ENCODE measurements at places on chromosomes 1 and 21. TPM values are rescaled to one million over a fixed set of nuclear protein-coding genes. Genes with fewer than 3 reads are reported as not detected.

The TBX19 gene
- total RNA-seq: 0.76 TPM

The SLC30A2 gene
- not detected for total RNA-seq

The BARHL2 gene
- total RNA-seq: not detected

DNA sequence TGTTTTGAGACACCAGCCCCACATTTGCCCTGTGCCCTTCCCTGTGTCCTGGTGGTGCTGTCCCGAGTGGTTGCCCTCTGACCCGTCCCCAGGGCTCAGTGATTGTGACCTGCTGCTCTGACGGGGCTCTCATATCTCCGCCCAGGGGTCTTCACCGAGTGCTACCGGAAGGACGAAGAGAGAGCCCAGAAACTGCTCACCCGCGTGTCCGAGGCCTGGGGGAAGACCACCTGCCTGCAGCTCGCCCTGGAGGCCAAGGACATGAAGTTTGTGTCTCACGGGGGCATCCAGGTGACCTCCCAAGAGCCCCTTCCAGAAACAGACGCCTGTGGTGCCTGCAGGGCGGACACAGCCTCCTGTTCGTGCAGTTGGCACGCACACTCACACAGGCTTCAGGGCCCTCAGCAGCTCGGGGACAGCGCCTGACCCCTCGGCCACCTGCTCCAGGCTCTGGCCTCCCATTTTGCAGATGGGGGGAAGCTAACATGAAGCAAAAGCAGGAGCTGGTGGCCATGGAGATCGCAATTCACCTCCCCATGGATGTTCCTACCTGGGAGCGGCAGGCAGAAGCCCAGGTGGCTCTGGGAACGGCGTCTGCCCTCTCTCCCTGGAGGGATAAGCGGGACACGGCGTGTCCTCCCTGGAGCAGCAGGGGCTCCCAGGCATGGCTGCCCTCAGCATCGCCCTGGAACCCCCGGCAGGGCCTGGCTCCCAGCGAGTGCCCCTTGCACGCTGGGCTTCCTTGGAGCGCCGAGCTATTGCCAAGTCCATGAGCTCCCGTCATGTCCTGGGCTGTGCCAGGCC lies 45.9 kb downstream of the TRPM2 start:
- DNase-seq: no peak

DNA sequence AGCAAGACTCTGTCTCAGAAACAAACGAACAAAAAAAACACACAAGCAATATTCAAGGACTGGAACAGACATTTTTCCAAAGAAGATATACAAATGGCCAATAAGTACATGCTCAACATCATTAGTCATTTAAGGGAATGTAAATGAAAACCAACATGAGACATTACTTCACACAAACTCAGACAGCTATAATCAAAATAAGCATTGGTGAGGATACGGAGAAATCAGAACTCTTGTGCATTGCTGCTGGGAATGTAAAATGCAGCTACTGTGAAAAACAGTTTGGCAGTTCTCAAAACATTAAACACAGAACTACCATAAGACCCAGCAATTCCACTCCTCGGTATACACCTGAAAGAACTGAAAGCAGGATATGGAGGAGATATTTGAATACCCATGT lies 15.4 kb downstream of the NOL9 start:
- no peak for DNase-seq

GRCh38 chr1:12566484-12567287 lies 51.3 kb downstream of the DHRS3 start:
- DNase-seq: no peak

DNA sequence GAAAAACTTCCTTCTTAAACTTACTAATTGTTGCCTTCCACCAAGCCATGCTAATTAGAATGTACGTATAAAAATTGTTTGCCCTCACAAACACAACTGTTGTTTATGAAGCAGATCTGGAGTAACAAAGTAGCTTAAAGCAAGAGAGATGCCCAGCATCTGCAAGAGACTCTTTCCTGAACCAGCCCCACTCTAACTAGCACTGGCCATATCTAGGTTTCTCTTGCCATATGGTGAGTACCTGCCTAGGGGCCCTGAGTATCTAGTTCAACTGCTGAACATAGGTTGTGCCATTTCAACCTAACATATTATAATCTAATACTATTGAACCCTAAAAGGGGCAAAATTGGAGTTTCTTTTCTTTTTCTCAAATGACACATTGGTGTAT lies 883.4 kb upstream of the B3GALT2 start:
- no peak for DNase-seq

All from CD8-positive, alpha-beta T cell (primary cell).